Cardiac muscle cell (in vitro differentiated cells and primary cell): ENCODE measurements at places on chromosomes 7 and 10. TPM values are rescaled to one million over a fixed set of nuclear protein-coding genes. Genes with fewer than 3 reads are reported as not detected.

The GRM3 gene
- 0.75 and 0.78 TPM in 2 replicates for polyA plus RNA-seq

The NRAP gene
- 0.11 TPM in 1 of 2 replicates, not detected in the other for polyA plus RNA-seq

The ECHDC3 gene
- polyA plus RNA-seq = 8.4 and 26.3 TPM in 2 replicates

The DLD gene
- 175 and 199 TPM in 2 replicates for polyA plus RNA-seq

The ZMIZ2 gene
- polyA plus RNA-seq = 58.9 and 70.2 TPM in 2 replicates

The IFIT1B gene
- 0.31 and 0.99 TPM in 2 replicates for polyA plus RNA-seq

The TEX36 gene
- polyA plus RNA-seq = not detected in 2 replicates

The SLC16A9 gene
- 2.7 and 3.5 TPM in 2 replicates for polyA plus RNA-seq

The BEND7 gene
- 10.8 and 12.2 TPM in 2 replicates for polyA plus RNA-seq

The ODAD2 gene
- 0.68 and 1.7 TPM in 2 replicates for polyA plus RNA-seq

The POLR2J2 gene
- polyA plus RNA-seq = 27.7 and 32.6 TPM in 2 replicates

The CLEC5A gene
- not detected in 2 replicates for polyA plus RNA-seq

The ZPBP gene
- not detected in 2 replicates for polyA plus RNA-seq

The MKX gene
- polyA plus RNA-seq = 0.49 TPM in 1 of 2 replicates, not detected in the other

The STK31 gene
- polyA plus RNA-seq = 0.06 TPM in 1 of 2 replicates, not detected in the other

The PAPOLB gene
- not detected in 2 replicates for polyA plus RNA-seq

The UPF2 gene
- 13.2 and 15.3 TPM in 2 replicates for polyA plus RNA-seq

The VSTM2A gene
- polyA plus RNA-seq = 0.28 TPM in 1 of 2 replicates, not detected in the other

The BTBD16 gene
- polyA plus RNA-seq = 0.16 TPM in 1 of 2 replicates, not detected in the other

The PAOX gene
- 18.2 and 20.1 TPM in 2 replicates for polyA plus RNA-seq

The VWDE gene
- 51.5 and 104 TPM in 2 replicates for polyA plus RNA-seq

The PNLIPRP2 gene
- polyA plus RNA-seq = not detected in 2 replicates

The PILRA gene
- 2.3 and 4.0 TPM in 2 replicates for polyA plus RNA-seq

The DNTT gene
- not detected in 2 replicates for polyA plus RNA-seq

The IFIT1 gene
- 24.4 and 32.8 TPM in 2 replicates for polyA plus RNA-seq

The ACHE gene
- polyA plus RNA-seq = 42.0 and 42.7 TPM in 2 replicates

The TEX47 gene
- not detected in 2 replicates for polyA plus RNA-seq

The IL6 gene
- polyA plus RNA-seq = not detected in 2 replicates

The NUTM2B gene
- polyA plus RNA-seq = 0.15 TPM in 1 of 2 replicates, not detected in the other

The TMEM176A gene
- polyA plus RNA-seq = 32.1 and 35.7 TPM in 2 replicates

The GNGT1 gene
- not detected in 2 replicates for polyA plus RNA-seq

The GIMAP7 gene
- polyA plus RNA-seq = 0.19 TPM in 1 of 2 replicates, not detected in the other

The NPFFR1 gene
- 0.06 TPM in 1 of 2 replicates, not detected in the other for polyA plus RNA-seq

The SPDYE11 gene
- polyA plus RNA-seq = 0.73 and 1.1 TPM in 2 replicates

The LLCFC1 gene
- 0.47 TPM in 1 of 2 replicates, not detected in the other for polyA plus RNA-seq

The ENTPD7 gene
- 3.4 and 5.1 TPM in 2 replicates for polyA plus RNA-seq

The ANXA8 gene
- polyA plus RNA-seq = 0.87 and 0.92 TPM in 2 replicates

The HELLS gene
- polyA plus RNA-seq = 25.3 and 27.8 TPM in 2 replicates

The AGBL3 gene
- 3.8 and 6.6 TPM in 2 replicates for polyA plus RNA-seq

The ZNF22 gene
- 31.3 and 48.1 TPM in 2 replicates for polyA plus RNA-seq

The TMEM248 gene
- polyA plus RNA-seq = 55.7 and 58.1 TPM in 2 replicates

The DPYSL4 gene
- 7.1 and 12.5 TPM in 2 replicates for polyA plus RNA-seq

The SYNPO2L gene
- 19.3 and 33.6 TPM in 2 replicates for polyA plus RNA-seq

The DKK1 gene
- polyA plus RNA-seq = 6.7 and 11.1 TPM in 2 replicates

The GPR26 gene
- polyA plus RNA-seq = not detected in 2 replicates

The LIPK gene
- polyA plus RNA-seq = not detected in 2 replicates

The RSPH10B2 gene
- not detected in 2 replicates for polyA plus RNA-seq

The RPEL1 gene
- not detected in 2 replicates for polyA plus RNA-seq

The RBP4 gene
- polyA plus RNA-seq = 0.86 TPM in 1 of 2 replicates, not detected in the other

The RP9 gene
- polyA plus RNA-seq = 35.3 and 43.2 TPM in 2 replicates
